ENCODE measurements at places on chromosomes 5 and 9.

GRCh38 chr9:25678147-25678666 lies at the start of gene TUSC1:
Gene TUSC1 (minus strand): TSS chr9:25678444. CDS start chr9:25678312, 132 bp downstream.
- no peak for DNase-seq

DNA sequence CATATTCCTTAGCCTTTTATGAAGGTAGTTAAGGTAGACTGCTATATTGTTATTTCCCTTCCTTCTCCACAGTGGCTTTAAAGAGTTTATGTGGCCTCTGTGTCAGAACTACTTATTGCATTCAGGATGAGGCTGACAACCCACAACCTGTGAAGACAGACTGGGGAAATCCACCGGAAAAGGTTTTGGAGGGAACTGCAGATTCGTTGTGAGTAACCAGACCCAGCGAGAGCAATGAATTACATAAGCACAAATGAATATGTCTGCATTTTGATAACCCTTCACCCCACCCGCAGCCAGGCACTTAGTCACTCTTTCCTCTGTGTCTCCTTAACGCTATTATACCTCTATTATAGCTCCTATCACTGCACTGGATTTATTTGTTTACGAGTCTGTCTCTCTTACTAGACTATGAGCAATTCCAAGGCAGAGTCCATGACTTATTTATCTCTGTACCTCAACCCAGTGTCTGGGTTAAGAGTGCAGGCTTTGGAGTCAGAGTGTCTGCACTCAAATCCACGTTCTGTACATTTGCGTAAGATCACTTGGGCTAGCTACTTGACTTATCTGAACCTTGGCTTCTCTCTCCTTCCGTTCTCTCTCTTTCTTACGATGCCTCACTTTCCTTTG lies 19.2 kb downstream of the KCTD16 start:
- DNase-seq: peak; percentile 39

GRCh38 chr5:97231025-97231636 lies 48.1 kb upstream of the RIOK2 start:
- DNase-seq: no peak

GRCh38 chr5:180126716-180127681 lies 55.4 kb upstream of the RNF130 start:
- DNase-seq: no peak

DNA sequence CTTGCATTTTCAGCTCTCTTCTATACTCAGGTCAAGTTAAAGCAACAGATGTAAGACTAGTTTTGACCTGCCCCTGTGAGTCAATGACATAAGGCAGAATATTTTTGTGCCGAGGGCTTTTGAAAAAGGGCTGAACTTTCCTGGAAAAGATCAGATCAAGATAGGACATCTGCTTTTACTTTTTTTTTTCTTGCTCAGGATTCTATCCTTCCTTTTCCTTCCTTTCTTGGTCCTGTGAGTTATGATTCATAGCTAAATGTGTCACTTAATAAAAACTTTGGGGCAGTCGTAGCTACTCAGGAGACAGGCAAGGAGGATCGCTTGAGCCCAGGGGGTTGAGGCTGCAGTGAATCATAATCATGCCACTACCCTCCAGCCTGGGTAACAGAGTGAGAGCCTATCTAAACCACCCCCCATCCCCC lies 84.3 kb upstream of the BRINP1 start:
- no peak for DNase-seq

DNA sequence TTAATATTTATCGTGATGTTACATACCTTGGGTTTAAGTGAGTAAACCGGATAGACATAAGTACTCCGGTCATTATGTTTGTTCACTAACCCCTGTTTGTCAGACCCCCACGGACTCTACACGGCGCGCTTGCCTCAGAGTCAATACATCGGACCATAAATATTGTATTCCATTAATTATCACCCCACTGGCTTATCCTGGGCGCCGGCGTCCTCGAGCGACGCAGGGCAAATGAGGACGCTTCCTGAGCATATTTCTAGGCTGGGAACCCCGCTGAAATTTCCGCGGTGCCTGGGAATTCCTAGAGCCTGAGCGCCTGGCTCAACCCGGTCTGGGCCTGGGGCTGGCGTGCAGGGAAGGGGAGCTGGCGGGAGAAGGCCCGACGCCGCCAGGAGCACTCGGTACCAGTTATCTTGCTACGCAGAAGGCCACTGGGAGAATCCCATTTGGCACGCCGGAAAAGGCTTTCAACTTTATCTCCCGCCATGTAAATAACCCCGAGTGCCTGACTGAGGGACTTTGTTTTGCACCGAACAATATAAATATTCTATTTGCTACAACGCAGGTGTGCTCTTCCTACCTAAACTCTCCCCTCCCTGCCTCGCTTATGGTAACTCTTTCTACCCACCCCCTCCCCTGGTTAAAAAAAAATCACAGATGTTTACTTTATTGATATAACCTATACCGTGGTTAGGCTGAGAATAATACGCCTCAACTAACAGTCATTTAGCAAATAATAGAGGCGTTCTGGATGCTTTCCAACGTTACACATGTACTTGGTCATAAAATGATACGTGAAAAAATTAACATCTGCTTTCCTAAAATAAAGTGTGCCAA lies 19.4 kb downstream of the NR2F1 start:
- no peak for DNase-seq

GRCh38 chr5:56951126-56951945 lies 587 bp downstream of the MIER3 start:
- no peak for DNase-seq

GRCh38 chr9:117929868-117930267 lies 225.7 kb downstream of the TLR4 start:
- no peak for DNase-seq

GRCh38 chr5:98163796-98164493 lies 609.5 kb upstream of the RGMB start:
- DNase-seq: no peak

- DNase-seq: no peak
Observed at GRCh38 chr5:173891308-173892116, 3.4 kb downstream of the CPEB4 start.

- DNase-seq: no peak
Observed at GRCh38 chr5:150021491-150022157, 21.1 kb downstream of the HMGXB3 start.

GRCh38 chr5:55700745-55701144 lies 11.4 kb downstream of the SLC38A9 start:
- no peak for DNase-seq

GRCh38 chr9:69759421-69760277 lies at the start of gene PTAR1:
Gene PTAR1 (minus strand): TSS chr9:69760011. CDS start chr9:69759938, 73 bp downstream.
- DNase-seq: peak; percentile 73

DNA sequence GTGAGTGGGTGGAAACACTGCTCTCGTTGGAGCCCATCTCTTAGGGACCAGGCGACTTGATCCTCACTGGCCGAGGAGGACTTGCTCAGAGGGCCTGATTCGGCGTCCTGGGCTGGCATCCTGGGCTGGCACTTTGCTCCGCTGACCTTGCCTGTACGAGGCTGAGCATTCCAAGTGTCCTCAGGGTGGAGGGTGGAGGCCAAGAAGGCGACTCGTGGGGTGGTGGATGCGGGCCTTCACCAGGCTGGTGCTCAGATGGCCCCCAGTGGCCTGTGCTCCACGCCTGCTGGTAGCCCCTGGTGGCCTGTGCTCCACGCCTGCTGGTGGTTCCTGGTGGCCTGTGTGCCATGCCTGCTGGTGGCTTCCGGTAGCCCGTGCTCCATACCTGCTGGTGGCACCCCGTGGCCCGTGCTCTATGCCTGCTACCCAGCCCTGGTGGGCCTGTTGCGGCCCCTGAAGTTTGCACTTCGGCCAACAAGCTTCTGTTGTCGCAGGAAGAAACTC lies 42.9 kb downstream of the PHF2 start:
- no peak for DNase-seq

DNA sequence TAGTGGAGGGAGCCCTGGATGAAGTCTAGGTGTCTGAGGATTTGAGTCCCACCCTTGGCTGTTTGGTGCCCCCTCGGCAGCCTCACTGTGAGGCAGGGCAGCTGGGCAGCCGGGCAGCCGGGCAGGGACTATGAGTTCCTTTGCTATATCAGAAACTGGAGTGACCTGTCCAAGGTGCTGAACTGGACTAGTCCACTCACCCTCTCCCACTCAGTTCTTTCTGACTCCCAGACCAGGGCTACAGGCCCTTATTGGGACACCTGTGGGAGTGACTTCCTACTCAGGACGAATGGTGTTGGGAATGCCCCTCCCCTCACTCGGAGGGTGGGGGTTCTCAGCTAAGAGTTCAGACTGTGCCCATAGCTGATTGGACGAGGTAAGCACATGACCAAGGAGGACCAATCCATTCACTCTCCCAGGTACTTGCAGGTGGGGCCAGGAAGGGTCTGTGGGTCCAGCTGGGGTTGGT lies 34.1 kb upstream of the RAPGEF1 start:
- DNase-seq: no peak

DNA sequence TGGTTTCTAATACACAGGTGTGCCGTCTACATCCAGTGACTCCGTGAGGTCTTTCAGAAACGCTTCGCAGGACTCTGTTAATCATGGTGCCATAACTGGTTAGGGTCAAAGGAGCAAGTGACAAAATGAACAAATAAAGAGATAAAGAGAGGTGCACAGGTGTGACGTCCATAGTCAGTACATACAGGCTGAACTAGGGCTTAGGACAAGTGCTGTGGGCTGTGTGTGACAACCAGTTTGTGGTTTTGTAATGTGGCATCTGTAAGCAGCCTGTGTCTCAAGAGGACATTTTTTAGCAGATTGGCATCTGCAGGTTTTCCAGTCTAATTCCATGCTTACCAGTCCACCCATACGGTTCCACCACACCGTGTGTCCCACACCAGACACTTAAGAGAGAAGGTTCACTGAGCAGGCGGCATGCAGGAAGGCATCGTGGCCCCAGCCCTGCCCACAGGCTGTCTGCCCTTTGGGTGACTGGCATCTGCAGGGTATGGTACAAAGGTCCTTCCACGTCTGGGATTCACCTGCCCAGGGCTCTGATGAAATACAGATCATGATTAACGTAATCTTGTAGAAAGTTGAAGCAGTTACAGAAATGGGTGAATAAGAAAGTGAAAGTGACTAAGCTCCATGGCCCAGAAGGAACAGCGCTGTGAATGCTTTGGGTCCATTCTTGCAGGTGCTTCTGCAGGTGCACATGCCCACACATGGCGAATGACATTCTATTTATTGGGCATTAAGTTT lies 26.9 kb downstream of the SRD5A1 start:
- no peak for DNase-seq

DNA sequence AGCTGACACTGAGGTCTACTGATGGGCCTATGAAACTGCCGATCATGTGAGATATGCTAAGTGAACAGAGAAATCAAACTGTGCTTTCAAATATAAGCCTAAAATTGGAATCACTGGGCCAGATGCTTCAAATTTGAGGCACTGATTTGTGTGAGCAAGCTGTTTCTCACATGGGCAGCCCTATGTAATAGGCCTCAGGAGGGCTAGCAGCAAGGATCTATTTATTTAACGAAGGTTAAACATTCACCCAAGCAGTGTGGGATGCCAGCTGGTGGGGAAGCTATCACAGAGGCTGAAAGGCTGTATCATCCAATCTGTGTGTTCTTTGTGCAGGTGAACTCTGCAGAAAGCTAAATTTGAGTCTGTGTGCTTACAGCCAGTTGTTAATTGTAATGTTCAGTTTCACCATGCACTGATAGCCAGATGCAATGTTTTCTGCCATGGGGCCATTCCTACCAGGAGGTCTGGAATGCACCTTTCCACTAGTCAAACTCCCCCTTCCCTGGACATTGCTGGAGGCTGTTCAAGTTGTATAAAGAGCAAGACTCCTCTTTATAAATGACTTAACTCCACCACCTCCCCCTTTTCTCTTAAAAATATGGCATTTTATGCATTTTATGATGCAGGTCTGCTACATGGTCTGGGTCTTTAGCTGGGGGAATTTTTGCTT lies 228.9 kb downstream of the SH3GL2 start:
- no peak for DNase-seq

DNA sequence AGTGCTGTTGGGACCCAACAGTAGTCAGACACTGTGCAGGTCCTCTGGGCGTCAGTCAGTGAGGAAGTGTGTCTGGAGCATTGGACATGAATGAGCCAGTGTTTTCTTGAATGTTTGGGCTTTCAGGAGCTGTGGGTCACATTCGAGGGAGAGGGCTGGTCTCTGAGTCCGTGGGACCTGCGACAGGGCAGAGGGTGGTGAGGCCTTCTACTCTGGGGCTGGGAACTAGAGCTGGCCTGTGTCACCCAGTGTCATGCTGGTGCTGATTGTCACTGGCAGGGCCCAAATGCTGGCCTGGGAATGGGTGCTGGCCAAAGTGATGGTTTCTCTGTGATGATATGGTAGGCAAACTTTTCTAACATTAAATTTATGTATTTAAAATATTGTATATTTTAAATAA lies 10.3 kb downstream of the POLR1E start:
- no peak for DNase-seq

DNA sequence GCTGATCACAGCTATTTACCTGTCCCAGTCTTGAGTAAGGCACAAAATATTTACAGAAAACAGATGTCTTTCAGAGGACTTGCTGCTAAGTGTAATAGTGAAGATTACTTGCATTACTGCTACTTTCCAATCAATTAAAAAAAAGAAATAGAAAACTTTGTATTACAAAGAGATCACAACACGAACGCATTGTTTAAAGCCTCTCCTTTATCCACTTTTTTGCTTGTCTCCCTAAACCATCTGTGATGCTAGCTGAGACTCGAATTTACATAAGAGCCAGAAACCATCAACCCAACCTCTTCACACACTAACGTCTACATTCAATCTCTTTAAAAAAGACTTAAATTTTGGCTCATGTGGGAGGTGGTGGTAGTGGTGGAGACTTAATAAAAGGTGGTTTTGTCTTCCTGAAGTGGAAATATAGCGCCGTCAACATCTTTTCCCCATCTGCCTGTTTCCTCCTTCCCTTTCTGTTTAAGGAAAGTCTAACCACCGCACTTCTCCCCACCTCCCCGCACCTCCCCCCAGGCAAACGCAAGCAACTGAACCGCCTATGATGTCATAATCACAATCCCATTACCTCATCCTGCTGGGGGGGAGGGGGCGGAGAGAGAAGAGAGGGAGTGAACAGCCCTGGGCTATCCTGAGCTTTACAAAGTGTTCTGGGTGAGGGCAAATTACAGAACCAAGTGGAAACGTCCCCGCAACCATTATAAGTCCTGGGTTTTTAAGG lies 948 bp upstream of the FAM53C start:
- DNase-seq: peak; percentile 29

DNA sequence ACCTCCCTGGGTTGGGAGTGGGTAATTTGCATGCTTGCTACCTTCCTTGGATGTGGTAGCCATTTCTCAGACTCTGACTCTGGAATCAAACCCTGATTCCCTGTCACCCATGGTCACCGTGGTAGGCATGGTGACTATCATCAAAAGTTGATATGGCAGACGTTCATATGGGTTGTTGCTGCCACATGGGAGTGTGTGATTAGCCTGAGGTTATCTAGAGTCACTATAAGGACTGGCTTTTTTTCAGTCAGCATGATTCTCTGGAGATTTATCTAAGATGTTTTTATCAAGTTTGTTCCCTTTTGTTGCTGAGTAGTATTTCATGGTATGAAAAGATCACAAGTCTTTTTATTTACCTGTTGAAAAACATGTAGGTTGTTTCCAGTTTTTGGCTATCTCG lies 7.0 kb downstream of the RCL1 start:
- DNase-seq: no peak

- DNase-seq: no peak
Observed at GRCh38 chr5:2910401-2911175, 159.1 kb upstream of the IRX2 start.

GRCh38 chr5:1292846-1293415 lies 1.9 kb downstream of the TERT start:
- no peak for DNase-seq

All from activated naive CD8-positive, alpha-beta T cell treated with anti-CD3 and anti-CD28 coated beads, Interleukin-2, amount 50 U/mL, for 16 hours (primary cell).